ENCODE measurements at places on chromosomes 3 and 15. TPM values are rescaled to one million over a fixed set of nuclear protein-coding genes. Genes with fewer than 3 reads are reported as not detected.
A peak's percentile ranks its signal among the peaks of the same experiment; 100 is the strongest.

RBMS3 gene
- 32.3 TPM for total RNA-seq

- no peak for DNase-seq
These were observed 783.0 kb upstream of the ARPP21 start for GRCh38 chr3:34856081-34856947.

- no peak for DNase-seq
These were observed 121.3 kb upstream of the SOX14 start for GRCh38 chr3:137642831-137643230.

GRCh38 chr3:187318819-187319616 is 27.5 kb upstream of the MASP1 start:
- peak; percentile 44 for DNase-seq

SLC9C1 gene
- not detected for total RNA-seq

RLBP1 gene
- not detected for total RNA-seq

DNA sequence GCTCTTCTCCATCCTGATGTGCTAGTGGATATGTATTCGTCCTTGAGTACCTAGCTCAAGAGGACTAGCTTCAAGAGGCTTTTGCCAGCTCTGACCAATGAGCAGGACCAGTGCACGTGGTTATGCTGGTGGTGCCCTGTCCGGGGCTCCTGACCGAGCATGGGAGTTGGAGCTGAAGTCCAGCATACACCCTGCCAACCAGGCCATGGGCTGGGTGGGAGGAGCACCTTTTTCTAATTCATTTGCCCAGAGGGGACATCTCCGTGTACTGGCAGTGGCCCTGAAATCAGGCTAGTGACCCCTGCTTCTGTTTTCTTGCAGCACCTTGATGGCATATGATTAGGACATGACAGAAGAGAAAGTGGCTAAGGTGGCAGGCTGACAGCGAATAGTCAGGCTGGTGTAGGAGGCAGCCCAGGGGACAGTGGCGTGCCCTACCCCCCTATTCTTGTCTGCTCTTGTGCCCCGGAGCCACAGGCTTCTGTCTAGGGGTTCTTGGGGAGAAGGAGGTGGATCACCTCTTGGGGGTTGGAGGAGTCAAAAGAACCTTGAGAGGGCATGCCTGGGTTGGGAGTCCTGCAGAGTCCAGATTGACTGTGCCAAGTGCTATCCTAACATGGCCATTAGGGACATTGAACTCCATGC is 16.5 kb downstream of the PODXL2 start:
- no peak for DNase-seq

- DNase-seq, result peak; percentile 69
These were observed 42.1 kb downstream of the VGLL4 start for GRCh38 chr3:11601446-11602238.

DNA sequence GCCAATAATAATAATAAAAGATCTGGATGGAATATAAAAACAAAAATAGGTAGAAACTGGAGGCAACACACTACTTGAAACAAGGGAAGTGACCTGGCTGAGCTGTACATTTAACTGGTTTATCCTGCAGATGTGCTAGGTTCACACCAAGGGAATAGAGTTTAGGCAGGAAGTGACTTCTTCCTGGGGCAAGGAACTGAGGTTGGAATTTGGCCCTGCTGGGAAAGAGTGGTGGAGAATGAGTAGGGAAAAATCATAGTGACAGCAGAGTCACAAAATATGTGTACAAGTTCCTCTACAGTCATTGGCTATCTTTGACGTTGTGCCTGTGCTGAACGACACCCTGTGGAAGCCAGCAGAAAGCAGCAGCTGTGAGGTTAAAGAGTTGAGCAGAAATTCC is 44.1 kb downstream of the ARHGAP11B start:
- no peak for DNase-seq

- no peak for DNase-seq
These were observed 660.8 kb downstream of the MECOM start for GRCh38 chr3:169002689-169003088.

- DNase-seq, result no peak
These were observed 1006.6 kb upstream of the CFAP20DC start for GRCh38 chr3:60056404-60056803.

LRRC3B gene
- total RNA-seq, result 1.6 TPM

- no peak for DNase-seq
These were observed 37.8 kb upstream of the SCN5A start for GRCh38 chr3:38687321-38687720.

DNA sequence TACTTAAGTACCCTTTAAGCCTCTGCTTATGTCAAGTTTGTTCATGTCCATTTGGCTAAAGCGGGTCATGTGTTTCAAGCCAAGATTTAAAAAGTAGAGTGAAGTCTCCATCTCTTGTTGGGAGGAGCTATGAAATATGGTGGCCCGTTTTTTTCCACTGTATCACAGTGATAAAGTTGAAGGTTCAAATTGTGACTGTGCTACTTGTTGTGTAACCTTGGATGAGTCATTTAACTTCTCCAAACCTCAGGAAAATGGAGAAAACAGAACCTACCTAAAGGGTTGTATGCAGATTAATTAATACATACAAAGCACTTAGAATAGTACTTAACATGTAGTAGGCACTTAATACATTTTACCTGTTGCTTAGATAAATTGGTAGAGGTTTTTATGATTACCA is 43.4 kb downstream of the SNAPC5 start:
- DNase-seq, result no peak

NR2E3 gene
- not detected for total RNA-seq

PATL2 gene
- 1.2 TPM for total RNA-seq

DNA sequence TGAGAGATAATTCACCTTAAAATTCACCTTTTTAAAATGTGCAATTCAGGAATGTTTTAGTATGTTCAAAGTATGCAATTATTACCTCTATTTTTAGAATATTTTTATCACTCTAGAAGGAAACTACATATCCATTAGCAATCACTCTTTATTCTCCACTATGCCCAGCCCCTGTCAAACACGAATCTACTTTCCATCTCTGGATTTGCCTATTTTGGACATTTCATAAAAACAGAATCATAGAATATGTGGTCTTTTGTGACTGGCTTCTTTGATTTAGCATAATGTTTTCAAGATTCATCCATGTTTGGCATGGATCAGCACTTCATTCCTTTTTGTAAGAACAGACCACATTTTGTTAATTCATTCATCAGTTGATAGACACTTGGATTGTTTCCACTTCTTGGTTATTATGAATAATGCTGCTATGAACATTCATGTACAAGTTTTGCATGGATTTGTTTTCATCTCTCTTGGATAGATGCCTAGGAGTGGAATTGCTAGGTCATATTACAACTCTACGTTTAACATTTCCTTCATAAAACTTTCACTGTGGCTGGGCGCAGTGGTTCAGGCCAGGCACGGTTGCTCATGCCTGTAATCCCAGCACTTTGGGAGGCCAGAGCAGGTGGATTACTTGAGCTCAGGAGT is 12.7 kb downstream of the HMCES start:
- DNase-seq, result peak; percentile 54

DNA sequence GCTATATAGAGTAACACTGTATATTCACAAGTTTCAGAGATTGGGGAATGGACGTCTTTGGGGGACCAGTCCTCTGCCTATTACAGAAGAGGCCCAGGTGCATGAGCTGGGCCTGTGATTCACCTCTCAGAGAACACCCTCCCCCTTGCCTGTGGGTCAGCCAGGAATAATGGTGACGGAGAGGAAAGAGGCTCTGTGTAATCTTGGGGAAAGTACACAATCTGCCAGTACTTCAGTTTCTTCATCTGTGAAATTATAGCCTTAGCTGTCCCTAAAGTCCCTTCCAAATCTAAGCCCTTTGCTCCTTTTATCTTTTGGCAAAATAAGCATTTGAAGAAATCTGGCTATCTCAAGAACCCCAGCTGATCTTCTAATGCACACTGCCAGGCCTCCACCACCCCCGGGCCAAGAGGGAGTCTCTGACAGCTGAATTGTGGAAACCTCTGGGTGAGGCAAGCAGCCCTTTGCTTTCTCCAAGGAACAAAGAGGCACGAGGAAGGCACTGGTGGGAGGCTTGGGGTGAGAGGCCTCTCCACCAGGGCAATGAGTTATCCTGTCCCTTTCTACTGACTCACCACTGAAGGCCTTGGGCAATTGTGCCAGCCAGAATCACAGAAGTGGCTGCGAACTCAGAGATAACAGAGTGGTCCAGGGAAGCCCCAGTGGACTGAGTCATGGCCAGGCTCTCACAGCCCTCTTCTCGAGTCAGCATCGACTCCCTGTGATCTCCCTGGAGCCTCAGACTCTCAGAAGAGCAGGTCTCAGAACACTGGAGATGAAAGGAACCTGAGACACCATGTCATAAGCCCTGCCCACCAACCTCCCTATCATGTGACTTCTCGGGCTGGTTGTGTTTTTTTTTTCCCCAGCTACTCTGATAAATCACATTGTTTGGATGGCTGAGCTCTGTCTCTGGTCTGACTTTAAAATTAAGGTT is 31.8 kb downstream of the CCNL1 start:
- peak; percentile 86 for DNase-seq
